ENCODE measurements at places on chromosomes 12 and 14.

DNA sequence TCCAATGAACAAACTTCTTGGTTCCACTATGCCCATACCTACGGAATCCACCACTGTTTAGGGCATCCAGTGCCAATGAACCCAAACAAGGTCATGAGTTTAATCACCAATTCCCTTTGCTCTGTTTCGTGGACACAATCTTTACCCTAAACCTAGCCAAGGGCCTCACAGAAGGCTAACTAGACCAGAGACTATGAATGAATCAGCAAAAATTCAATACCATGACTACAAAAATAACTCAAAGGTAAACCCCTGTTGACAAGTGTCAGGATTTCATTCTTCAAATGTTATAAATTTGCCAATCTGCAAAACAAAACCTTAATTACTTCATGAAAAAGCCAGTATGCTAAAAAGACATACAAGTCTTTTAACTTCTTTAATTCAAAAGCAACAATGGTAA, 96.7 kb downstream of the CEP128 start:
- no peak for DNase-seq

GRCh38 chr12:5432011-5432400, at the start of gene NTF3:
Gene NTF3 (plus strand): TSS chr12:5432108. CDS start chr12:5432325, 217 bp downstream.
- DNase-seq = no peak

DNA sequence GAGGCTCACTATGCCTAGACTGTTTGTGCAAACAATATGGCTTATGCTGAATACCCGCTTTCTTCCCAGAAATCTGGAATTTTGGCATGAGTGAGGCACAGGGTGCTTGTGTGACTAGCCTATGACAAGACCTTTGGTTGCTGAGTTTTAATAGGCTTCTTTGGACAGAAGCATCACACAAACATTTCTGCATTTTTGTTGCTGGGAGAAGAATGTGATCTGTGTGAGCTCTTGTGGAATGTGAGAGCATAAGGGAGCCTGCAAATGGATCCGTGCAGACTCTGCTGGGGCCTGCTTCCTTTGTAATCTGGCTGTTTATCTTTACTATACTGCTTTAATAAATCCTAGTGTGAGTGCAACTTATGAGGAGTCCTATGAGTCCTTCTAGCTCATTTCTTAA, 83.0 kb upstream of the ZDHHC17 start:
- DNase-seq = no peak

DNA sequence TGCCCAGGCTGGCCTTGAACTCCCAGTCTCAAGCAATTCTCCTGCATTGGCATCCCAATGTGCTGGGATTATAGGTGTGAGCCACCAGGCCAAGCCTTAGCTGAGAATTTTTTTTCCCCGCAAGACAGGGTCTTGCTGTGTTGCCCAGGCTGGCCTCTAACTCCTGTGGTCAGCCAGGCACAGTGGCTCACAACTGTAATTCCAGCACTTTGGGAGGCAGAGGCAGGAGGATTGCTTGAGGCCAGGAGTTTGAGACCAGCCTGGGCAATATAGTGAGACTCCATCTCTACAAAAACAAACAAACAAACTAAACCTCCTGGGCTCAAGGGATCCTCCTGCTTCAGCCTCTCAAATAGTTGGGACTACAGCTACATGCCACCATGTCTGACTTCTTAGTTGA, 27.3 kb downstream of the DEPDC4 start:
- DNase-seq = no peak

DNA sequence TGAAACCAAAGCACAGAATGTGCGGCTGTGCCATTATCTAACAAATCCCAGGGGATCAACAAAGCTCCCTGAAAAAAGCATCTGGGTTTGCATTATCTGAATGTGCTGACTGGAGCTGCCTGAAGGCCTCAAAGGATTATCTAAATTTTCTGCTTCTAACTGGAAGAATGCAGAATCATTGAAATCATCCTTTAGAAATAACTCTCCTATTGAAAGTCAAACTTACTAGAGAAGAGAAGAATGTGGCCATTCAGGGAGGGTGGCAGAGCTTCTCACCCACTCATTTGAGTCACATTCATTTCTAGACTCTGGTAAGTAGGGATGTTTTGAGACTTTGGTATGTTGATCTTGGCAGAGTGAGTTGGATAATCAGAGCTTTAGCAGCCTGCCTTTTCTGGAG, 220.6 kb upstream of the RGS6 start:
- no peak for DNase-seq

DNA sequence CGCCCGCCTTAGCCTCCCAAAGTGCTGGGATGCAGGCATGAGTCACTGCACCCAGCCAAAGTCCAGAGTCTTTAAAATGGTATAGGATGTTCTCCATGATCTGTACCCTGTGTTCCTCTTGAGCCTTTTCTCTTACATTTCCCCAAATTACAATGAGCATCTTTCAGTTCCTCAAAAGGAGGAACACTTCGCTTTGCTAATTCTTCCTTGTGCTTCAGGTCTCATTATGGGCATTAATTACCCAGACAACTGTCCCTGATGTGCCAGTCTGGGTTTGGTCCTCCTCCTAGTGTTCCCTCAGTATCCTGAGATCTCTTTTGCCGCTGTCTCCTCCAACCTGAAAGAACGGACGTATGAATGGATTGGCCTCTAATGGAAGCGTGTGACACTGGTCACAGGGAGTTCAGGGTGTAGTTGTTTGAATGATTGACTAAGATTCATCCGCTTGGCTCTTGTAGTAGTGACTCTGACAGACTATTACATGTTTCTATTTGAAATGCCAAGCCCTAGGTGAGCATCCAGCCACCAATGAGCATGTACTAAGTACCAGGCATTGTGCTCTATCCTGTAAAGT, 8.2 kb downstream of the PRKCH start:
- DNase-seq = no peak

DNA sequence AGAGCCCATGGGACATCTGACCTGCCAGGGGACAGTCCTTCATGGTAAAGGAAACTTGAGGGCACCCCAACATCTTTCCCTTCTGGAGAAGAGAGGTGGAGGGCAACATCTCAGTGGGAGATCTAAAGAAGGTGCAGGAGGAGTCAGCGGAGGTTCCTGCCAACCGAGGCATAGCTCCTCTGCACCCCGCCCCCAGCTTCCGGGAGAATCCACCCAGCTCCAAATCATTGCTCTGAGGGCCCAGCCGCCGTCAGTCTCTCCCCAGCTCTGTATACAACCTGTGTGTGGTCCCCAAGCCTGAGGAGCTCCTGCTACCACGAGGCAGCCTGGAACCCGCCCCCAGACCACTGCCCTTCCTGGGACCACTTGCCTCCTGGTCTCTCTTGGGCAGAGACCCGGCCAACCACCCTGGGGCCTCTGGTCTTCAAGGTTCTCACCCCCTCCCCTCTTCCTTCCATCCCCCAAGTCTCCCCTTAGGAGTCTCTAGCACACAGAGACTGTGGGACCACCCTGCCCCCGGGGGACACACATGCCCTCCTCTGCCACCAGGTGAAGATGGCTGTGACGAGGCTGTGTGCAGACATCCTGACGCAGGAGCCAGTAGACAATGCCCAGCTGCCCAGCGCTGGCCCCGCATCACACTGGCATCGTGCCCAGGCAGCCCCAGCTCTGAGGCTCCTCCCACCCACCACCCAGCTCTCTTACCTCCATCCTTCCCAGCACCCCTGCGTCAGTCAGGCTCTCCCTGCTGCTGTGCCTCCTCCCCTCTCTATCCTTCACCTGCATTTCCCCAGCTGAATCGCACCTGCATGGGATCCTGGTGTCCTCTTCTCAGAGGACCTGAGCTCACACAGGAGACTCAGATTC, 13.0 kb upstream of the NUDT14 start:
- peak; percentile 66 for DNase-seq

GRCh38 chr12:132469423-132469822, 20.5 kb upstream of the FBRSL1 start:
- DNase-seq = no peak

GRCh38 chr12:65389436-65389835, 111.0 kb downstream of the MSRB3 start:
- DNase-seq = no peak
